ENCODE measurements at places on chromosomes 6 and 20.

GRCh38 chr6:146787876-146788508, 189.2 kb downstream of the ADGB start:
- DNase-seq, result no peak

DNA sequence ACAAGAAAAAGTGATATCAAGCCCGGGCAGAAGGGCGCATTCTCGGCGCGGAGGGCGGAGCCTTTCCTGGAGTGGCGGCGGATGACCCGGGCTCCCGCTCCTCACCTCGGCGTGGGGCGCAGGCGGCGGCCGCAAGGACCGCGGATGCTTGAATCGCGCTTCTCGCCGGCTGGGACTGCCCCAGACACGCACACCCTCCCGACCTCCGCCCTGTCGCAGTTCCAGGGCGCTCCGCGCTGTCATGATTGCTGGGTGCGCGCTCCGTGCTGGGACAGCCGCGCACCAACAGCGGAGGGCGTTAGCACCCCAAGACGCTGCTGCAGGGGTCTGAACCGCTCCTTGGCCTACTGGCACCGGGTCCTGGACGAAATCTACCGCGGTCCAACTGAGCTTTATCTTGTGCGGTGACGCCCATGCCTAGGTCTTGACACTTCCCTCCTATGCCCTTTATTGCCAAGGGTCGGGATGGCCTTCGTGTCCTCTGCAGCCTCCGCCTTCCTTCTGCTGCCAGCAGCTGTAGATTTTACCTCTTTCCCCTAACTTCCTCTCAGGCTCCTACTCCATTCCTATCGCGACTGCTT, 43.3 kb downstream of the IRAK1BP1 start:
- no peak for DNase-seq

DNA sequence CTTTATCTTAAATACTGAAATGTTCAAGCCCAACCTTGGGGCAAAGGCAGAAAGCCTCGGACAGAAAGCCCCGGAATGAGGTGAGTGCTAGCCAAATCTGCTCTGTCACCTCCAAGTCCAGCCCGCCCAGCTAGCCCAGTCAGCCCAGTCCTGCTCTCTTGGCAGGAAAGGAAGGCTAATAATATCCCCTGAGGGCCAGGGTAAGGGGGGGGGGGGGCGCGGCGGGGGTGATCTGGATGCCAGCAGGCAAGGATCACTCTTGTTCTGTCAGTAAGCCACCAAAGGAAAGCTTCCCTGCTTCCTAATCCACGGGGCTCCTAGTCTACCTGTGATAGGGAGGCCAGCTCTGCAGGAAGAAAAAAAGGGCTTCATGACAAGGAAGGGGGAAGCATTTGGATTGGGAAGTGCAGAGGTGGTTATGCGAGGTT, 1.1 kb downstream of the NDRG3 start:
- DNase-seq, result no peak

GRCh38 chr20:9995510-9996272, 39.1 kb upstream of the ANKEF1 start:
- no peak for DNase-seq

- no peak for DNase-seq
These were observed 127.2 kb upstream of the SUPT3H start for GRCh38 chr6:45504947-45505346.

- DNase-seq, result no peak
These were observed 204.1 kb upstream of the SASH1 start for GRCh38 chr6:148138573-148138972.

DNA sequence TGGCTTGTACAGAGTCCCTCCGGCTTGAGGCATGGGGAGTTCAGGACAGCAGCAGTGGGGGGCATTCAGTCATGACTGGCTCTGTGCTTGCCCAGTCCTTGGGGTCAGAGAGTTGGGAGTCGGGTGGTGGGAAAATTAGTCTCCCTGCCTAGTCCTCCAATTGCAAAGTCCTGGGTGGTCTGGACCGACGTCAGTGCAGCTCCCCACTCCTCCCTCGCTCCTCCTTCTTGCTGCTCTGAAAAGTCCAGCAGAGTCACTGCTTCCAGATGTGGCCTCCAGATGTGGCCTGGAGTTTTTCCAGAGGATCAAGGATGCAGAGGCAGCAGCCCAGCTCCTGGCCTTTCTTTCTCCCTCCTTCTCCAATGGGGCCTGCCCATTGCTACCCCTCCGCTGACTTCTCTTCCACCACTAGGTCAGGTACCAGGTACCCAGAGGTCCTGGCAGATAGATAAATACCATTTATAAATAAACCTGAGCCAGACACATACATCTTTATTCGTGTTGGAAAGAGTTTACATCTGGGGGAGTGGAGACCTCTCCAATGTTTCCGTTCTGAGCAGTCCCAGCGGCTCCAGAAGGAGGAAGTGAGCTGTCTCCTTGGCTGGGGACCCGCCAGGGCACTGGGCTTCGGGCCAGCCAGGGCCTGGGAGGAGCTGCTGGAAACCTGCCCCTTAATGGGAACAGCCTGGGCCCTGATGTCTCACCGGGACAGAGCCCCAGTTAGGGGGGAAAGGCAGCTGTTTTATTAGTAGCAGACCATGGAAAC, 49.0 kb upstream of the RNF24 start:
- no peak for DNase-seq

- no peak for DNase-seq
These were observed 6.6 kb downstream of the CALHM4 start for GRCh38 chr6:116560130-116560529.

- no peak for DNase-seq
These were observed 1.1 kb downstream of the RAB32 start for GRCh38 chr6:146544616-146545182.

GRCh38 chr6:122153557-122153956, 245.9 kb upstream of the HSF2 start:
- DNase-seq, result no peak

DNA sequence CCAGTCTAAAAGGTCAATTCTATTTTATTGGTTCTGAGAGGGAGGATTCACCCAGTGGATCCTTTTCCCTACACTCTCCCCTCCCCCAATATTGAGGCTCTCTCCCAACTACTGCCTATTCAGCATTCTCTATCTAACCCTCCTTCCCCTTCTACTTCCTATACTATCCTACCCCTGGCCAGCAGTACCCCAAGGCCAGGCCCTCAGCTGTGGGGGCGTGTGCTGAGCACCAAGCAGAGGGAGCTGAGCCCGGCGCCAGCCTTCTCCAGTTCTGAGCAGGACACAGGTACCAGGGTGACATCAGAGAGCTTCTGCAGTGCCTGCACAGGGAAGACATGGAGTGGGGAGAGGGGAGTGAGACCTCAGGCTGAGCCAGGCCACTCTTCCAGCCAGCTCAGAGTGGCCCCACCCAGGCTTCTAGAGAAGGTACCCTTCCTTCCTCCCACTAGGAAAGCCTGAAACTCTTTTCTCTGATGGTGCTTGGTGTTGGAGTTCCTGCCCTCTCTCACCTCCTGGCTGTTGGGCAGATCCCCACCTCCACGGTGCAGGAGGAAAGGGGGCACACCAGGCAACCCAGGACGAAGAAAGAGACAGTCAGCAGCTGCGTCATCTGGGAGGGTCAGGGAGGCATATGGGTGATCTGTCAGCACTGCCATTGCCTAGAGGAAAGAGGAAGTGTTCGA, 1.9 kb downstream of the DDAH2 start:
- DNase-seq, result no peak

- DNase-seq, result no peak
These were observed 8.8 kb upstream of the SRSF6 start for GRCh38 chr20:43448748-43449535.

DNA sequence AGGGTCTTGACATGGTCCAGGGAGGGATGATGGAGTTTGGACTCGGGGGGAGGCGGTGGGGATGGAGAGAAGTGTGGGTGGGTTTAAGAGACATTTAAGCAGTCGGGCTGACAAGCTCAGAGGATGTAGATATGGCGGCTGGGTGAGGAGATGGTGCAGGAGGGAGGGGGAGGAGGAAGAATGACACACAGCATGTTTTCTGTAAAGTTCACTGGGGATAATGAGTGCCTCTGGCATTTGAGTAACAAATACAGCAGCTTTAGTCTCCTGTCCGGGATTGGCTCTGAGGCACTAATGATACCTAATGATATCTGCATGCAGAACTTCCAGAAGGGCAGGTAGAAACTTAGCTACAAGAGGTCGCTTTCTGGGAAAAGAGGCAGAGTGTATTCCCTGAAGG, 107.8 kb downstream of the DHX35 start:
- DNase-seq, result no peak

DNA sequence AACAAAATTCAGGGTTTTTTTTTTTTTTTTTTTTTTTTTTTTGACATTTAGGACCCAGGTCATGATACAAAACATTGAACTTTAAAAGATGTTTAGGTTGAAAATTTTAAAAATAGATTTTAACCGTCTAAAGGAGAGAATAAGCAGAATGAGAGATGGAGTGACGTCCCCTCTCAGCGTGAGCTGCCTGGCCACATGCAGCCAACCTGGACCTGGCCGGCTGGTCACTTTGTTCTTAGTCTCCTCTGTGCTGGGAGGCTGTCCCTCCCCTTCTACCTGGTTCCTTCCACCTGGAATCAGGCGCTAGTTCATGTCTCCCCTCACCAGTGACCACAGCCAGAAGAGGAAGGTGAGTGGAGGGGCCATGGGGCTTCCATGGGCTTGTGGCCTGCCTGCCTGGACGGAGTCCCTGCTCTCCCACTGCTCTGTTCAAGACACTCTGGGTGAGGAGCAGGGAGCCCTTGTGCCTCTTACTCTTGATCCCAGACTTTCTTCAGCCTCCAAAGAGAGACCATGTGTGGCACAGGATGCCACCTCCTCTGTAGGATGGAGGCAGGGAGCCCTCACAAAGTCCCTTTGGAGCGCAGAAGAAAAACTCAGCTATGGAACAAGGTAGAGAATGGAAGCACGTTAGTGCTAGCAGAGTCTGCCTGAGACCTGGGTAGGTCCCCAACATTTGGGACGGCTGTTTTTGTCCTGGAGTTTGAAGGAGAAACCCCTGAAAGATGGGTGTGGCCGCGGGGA, 31.7 kb downstream of the IRF4 start:
- DNase-seq, result no peak

- no peak for DNase-seq
These were observed 149.5 kb downstream of the DOK5 start for GRCh38 chr20:54624706-54625390.

Measured in esophagus squamous epithelium (tissue), 5 donors.